ENCODE measurements at places on chromosomes 7 and 10.

- DNase-seq = no peak
Measured at GRCh38 chr10:49285232-49285631, 13.7 kb upstream of the C10orf71 start.

GRCh38 chr10:102150970-102151773 is 1.0 kb upstream of the NOLC1 start:
- DNase-seq = no peak

DNA sequence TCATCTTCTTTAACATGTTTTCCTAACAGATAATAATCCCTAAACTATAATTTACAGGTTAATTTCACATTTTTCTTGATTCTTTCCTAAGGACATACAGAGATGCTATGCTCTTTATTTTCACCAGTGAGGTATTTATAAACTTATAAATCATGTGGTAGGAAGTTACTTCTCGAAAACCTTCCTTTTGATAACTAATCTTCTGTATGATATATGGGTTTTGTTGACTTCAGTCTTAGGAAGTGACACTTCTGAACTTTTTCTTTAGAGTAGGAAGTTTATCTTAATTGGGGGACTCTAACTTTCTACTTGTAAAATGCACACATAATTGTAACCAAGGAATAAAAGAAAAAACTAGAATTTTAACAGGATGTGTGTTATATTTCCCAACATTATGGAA is 9.8 kb upstream of the PNPLA8 start:
- DNase-seq = no peak

DNA sequence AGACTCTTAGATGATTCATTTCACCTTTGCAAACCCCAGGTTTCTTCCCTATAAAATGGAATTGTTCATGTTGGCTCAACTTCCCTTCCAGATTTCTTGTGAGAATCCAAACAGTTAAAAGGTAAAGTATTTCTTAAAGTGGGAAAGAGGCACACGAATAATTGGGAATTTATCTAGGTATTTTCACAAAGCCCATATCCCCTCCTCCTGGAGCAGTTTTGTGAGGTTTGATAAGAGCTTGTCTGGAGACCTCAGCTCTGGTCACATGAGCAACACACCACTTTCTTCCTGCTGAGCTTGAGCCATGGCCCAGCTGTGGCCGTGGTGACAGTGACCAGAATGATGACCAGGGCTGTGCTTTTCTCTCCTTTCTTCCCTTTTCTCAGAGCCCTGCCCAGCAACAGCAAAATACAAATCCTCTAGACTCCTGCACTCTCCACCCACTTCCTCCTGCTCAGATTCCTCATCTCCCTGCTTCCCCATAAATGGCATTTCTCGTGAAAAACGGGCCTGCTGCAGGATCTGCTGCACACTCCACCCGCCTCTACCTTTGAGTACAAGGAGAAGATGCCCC is 87.7 kb downstream of the PIK3CG start:
- DNase-seq = no peak

GRCh38 chr10:127851661-127852194 is 41.0 kb downstream of the CLRN3 start:
- no peak for DNase-seq

DNA sequence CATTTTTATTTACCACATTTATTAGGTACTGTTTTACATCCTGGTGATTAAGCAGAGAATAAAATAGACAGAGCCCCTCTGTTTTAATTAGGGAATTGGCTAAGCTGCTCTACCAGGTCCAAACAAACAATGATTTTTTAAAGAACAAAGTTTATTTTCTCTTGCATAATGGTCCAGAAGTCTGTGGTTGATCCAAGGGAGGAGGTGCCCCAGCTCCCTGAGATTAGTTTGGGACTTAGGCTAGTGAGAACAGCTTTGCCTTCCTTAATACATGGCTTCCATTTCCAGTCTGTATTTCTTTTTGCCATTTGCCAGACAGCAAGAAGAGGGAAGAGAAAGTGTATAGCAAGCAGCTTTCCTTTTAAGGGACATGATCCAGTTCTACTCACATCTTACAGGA is 2.9 kb upstream of the MIOS start:
- DNase-seq = no peak

- DNase-seq = no peak
Measured at GRCh38 chr10:34157501-34157900, 657.6 kb downstream of the PARD3 start.

DNA sequence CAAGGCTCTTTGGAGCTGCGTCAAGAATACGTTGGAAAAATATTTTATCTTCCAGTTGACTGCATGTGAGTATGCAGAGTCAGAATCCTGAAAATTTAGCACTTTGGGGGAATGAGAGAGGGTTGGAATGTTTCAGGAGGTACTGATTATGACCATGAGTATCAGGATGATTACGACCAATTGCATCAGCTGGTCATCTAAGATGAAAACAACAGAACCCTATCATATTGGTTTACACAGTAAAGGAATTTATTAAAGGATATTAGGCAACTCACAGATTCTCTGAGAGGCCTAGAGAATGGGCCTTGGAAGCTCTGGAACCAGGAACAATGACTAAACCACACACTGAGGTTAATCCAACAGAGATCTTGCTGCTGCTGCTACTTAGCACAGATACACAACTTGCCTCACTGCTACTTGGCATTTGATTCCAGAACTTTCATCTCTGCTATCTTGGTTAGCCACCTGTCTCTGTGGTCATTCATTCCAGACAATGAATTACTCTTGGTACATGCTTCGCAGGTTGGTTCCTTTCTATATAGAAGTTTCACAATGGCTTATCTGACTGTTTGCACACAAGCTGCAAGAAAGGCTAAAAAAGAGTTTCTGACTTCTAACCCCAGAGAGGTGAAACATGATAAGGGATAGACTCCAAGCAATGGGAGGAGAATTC is 68.0 kb upstream of the CTTNBP2 start:
- no peak for DNase-seq

DNA sequence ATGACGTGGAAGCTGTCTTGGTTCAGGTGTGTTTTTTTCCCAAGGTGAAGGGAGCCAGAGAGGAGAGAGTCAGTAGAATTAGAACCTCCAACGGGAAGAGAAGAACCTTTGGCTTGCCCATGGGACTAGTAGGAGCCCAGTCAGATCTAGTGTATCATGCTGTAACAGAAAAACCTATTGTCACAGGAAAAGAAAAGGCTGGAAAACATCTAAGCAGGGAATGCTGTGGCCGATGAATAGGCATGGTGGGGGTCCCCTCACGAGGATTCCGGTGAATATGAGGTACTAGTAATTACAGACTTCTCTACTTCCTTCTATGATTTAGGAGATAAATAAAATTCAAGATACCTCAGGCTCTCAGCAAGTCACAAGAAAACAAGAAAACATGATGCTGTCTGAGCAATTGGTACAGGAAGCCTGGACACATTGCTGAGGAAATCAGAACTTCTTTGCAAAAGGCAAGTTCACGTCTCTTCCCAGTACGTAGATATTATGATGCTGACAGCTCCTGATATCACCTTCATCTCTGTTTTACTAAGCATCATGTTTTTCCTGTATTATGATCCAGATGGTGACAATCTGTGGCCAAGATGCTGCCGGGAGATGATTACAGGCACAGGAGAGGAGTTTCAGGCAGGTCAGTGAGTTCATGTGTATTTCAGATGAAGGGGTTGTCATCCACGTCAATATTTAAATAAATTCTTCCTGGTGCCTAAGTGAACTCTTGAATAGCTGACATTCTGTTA is 54.3 kb upstream of the NPY start:
- DNase-seq = no peak

DNA sequence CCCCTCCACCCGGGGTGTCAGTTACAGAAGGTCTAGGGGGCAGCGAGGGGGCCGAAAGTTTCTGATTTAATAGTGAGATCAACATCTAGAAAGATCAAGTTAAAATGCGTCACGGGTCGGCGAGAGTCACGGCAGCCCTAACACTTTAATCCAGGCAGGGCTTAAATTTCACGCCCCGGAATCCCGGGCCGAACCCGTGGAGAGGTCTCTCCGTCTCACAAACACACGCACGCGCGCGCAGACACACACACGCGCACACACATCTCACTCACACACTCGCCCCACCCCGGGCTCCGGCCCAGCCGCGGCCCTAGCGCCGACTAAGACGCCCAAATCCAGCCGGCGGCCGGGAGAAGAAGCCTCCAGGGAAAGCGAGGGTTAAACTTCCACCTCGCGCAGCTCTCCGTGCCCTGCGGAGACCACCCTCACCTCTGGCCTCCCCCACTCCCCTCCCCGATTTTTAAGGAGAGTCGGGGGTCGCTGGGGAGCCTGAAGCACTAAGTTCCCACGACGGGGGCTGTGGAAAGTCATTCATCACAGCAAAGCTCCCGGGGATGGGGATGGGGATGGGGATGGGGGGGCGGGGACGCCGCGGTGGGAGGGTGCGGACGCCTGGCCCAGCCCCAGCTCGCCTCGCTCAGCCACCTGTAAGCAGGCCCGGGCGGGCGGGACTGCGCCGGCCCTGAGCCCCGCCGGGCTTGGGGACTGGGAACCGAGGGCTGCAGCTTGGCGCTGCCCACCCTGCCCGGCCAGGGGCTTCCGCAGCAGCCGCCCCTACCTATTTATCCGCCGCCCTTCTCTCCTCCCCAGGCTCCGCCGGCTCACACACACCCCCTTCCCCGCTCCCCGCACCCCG is 1.6 kb downstream of the PDGFA start:
- DNase-seq = no peak

GRCh38 chr10:131758062-131758938 is 142.5 kb upstream of the PPP2R2D start:
- DNase-seq = no peak

GRCh38 chr7:390761-391410 is 100.9 kb downstream of the FOXL3 start:
- DNase-seq = no peak

GRCh38 chr7:157615101-157615817 is 278.5 kb downstream of the DNAJB6 start:
- no peak for DNase-seq

DNA sequence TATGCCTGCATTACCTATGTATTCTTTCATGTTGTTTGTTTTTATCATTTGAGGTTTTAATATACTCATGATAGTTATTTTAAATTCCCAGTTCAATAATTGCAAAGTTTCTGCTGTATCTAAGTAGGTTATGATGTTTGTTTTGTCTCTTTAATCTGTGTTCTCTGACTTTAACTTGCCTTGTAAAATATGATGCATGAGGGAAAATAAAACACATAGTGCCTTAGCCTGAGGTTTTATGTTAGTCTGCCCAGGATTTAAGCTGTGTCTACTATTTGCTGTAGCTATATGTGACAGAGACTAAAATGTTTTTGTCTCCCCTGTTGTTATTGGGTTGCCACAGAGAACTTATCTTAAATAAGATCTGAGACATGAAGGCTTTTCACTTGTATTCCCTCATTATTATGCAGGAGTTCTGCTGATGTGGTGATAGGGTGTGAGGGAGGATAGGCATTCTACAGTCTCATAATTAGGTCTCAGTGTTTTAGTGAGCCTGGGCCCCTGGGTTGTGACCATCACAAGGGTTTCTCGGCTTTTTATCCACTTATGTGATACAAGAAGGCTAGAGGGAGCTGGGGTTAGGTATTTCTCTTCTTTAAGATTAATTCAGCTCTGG is 582.5 kb downstream of the CNTNAP2 start:
- DNase-seq = no peak
